NCI-H446 treated with DMSO at 0.1 percent for 48 hours (cell line): ENCODE measurements at places on chromosomes 16 and 17.

- peak; percentile 31 for DNase-seq
Measured at GRCh38 chr17:71084219-71084618, 914.9 kb downstream of the KCNJ2 start.

- DNase-seq: no peak
Measured at GRCh38 chr16:71930013-71930563, 34.8 kb downstream of the IST1 start.

- DNase-seq: no peak
Measured at GRCh38 chr17:71830866-71831265, 290.0 kb upstream of the SOX9 start.

DNA sequence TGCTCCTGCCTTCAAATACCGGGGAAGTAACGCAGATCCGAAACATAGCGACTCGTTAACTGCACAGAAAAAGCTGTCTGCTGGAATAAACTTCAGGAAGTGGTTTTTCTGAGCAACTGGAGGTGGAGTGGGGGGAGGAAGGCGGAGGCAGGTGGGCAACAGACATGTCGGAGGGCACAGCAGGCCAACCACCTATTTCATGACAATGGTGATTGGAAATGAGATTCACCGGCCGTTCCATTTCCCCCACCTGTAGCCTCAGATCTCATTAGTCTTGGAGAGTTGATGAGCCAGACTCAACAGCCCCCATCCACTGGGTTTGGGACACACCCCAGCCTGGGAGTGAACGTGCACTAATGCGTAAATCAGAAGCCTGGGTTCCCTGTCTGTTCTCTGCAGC lies 7.7 kb upstream of the PECAM1 start:
- DNase-seq: no peak

DNA sequence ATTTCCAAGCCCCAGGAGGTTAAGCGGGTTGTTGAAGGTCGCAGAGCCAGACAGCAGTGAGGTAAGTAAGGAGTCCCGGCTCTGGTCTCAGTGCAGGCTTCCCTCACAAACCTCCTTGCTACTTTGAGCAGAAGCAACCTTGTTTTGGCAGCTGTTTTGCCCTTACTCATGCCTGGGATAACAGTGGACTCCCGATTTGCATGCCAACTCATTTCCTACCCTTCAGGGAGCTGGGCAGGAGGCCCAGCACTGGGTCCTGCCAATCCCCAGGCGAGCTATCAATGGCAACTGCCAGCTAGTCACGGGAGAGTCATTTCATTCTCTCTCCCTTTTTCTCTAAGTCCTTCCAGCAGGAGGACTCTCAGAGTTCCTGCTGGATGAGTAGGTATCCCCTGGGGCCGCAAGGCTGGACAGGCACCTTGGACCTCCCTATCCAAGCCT lies 72.0 kb upstream of the KSR1 start:
- peak; percentile 83 for DNase-seq

GRCh38 chr16:50121721-50122445 lies 31.2 kb upstream of the TENT4B start:
- no peak for DNase-seq

- DNase-seq: no peak
Measured at GRCh38 chr16:20191566-20191965, 117.9 kb upstream of the GPR139 start.

DNA sequence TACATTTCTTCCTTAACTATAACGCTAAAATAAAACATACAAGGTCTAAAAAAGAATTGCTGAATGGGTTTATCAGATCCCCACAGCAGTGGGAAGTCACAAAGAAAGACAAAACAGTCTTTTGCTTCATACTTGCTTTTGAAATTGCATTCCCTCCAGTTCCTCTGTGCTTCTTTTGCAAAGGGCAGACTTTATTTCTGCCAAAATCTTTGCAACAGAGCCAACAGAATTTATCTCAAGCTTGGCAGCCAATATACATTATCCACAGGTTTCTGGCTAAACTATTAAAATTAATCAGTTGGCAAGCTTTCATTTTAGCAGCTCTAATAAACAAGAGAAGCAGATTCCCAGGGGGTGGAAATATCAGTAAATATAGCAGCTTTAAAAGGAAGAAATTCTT lies 378.9 kb upstream of the CA10 start:
- peak; percentile 37 for DNase-seq

GRCh38 chr16:30603945-30604315 lies 6.3 kb downstream of the ZNF689 start:
- no peak for DNase-seq

GRCh38 chr17:8273884-8274444 lies 14.5 kb upstream of the RANGRF start:
- DNase-seq: no peak

- no peak for DNase-seq
Measured at GRCh38 chr16:19044769-19045168, 22.6 kb upstream of the COQ7 start.

DNA sequence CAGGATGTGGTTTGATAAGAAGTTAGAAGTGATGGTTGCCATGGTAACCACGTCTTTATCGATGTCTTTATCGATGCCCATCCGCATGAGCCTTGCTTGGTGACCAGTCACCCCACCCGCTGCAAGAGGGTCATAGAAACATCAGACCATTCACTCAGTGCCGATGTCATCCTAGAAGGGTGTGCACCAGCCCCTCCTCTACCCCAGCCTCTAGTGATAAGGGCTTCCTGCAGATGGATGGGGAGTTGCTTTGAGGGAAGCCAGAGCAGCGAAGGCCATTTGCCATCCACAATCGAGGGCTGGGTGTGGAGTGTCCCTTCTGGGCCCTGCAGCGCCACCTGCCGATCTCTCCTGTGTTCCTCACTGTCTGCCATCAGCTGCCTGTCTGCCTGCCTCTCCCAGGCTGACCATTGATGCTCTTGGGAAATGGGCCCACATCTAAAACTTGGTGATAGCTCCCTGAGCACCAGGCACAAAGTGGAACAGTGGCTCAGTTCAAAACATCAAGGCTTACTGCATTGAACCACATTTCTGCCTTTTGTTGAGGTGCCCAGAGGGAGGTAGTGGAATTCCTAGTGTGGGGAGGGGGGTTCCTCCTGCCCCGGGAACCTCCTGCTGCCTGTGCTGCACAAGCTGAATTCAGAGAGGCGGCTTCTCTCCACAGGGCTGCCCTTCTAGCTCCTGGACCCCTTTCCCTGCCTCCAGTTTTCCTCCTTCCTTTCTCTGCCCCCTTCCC lies 8.9 kb downstream of the CALB2 start:
- DNase-seq: no peak

DNA sequence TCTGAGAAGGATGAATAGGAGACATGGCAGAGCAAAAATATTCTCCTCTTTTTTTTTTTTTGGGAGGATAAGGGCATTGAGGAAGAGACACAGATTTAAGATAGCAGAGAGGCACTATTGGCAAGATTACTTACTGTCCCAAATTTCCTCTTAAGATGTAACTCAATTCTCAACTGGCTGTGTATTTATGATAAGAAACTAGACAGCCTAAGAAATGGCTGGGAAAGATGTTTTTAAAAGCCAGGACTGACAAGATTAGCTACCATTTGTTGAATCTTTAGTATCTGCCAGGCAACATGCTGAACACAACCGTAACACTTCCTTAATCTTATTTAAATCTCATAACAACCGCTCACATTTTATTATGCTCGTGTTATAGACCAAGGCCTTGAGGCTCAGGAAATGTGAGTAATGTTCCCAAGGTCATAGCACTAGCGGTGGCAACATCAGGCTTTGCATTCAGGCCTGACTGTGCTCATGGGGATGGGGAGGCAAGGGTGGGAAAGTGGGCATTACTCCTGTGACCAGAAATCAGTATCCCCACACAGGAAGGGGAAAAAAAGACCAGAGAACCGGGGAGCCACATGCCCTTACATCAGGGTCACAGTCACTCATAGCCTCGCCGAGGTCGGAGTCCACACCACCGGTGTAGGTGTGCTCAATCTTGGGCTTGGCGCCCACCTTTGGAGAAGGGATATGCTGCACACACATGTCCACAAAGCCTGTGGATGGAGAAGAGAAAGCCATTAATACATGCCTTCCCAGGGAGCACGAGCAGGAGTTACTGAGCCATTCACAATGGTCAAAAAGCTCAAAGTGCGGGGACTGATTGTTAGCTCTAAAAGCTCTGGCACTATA lies 15.6 kb downstream of the HIGD1B start:
- DNase-seq: no peak

DNA sequence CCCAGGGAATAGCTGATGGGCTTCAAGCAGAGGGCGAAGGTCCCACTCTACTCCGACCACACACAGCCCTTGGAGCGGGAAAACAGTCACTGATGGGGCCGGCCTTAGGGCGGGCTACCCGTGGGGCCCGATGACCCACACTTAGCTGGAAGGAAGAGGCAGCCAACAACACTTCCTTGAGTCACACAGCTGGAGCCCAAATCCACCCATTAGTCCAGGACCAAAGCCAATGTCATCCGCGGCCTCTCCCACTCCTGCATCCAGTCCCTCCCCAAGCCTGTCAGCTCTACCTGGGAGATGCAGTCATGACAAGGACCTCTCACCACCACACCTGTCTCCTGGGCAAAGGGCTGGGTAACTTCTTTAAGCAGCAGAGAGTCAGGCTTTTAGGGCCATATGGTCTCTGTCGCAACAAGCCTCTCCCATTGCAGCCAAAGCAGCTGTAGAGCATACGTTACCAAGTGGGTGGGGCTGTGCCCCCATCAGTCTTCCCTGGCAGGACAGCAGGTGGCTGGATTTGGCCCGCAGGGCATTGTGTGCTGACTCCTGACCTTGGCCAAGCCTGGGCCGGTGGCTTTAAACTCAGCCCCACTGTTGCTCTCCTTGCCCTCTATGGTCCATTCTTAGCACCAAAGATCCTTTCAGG lies 110.7 kb downstream of the SOCS1 start:
- no peak for DNase-seq

DNA sequence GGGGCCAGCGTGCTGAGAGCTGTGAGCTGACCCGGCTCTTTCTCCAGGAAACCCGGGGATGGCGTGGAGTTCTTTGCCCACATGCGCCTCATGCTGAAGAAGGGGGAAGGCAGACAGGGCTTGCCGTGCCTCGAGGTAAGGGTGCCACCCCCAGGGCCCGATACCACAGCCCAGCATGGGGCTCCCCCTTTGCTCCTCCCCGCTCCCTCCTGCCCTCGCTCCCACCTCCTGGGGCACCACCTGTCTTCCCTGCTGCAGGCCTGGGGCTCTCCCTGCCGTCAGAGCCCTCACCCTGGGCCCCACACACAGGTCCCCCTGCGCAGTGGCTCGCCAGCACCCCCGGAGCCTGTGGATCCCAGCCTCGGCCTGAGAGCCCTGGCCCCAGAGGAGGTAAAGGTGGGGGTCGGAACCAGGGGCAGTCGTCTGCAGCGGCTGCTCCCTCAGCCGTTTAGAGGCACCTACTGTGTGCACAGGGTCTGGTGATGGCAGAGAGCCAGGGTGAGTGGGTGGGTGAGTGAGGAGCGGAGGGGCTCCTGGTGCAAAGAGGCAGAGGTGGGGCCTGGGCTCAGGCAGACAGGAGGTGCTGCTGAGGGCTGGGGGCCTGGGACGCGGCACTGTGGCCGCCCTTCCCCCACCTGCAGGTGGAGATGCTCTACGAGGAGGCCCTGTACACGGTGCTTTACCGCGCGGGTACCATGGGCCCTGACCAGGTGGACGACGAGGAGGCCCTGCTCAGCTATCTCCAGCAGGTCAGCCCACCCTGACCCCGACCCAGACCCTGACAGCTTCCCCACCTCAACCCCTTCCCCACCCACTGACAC lies 5.6 kb downstream of the BAIAP3 start:
- DNase-seq: no peak

GRCh38 chr17:79562192-79562930 lies 48.5 kb downstream of the RBFOX3 start:
- no peak for DNase-seq

DNA sequence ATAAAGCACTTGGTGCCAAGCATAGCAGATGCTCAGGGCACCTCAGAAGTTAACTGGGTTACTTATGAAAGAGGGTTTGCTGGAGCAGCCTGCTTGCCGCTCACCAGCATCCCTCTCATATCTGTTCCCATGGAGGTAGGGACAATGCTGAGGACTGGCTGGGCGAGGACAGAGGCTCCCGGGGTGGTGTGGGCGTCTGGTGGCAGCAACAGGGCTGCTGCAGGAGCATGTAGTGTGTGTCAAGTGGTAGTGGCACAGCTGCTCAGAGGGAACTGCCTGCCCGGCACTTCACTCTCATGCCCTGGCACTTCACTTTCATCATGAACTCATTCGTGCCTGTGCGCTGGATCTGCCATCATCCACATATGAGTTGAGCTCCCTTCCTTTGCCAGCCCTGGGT lies 26.9 kb upstream of the ZNHIT3 start:
- no peak for DNase-seq

DNA sequence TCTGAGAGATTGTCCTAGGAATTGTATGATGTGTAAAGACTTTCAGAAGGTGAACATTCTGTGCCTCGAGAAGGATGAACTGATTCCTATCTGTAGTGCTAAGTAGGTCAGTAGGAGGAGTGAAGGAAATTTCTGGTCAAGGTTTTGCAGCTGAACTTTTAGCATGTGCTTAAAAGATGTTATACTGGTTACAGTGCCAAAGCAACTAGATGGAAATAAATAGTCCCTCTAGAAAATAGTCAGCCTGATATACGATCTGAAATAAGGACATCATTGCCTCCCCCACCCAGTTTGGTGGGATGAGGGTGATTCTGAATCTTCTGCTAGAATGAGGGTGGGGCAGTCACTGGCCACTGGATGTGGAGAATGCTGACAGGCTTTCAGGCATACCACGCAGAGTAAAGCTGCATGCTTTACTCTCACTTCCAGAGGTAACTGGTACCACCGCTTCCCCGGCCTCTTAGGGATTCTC lies 57.2 kb upstream of the VPS4A start:
- DNase-seq: no peak

DNA sequence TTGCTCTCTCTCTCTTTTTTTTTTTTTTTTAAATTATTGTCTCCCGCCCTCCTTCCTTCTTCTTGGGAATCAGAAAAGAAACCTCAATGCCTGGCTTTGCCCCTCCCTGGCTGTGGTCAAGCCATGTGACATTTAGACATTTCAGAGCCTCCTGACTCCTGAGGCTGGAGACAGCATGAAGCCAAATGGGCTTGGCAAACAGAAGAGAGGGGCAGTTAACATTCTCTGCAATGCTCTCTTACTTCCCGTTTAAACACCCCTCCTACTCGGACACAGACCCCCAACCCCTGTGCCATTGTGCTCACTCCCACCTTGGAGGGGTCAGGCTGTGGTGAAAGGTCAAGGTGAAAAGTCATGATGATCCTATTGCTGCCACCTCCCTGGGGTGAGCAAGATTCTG lies 14.7 kb upstream of the MEOX1 start:
- no peak for DNase-seq

DNA sequence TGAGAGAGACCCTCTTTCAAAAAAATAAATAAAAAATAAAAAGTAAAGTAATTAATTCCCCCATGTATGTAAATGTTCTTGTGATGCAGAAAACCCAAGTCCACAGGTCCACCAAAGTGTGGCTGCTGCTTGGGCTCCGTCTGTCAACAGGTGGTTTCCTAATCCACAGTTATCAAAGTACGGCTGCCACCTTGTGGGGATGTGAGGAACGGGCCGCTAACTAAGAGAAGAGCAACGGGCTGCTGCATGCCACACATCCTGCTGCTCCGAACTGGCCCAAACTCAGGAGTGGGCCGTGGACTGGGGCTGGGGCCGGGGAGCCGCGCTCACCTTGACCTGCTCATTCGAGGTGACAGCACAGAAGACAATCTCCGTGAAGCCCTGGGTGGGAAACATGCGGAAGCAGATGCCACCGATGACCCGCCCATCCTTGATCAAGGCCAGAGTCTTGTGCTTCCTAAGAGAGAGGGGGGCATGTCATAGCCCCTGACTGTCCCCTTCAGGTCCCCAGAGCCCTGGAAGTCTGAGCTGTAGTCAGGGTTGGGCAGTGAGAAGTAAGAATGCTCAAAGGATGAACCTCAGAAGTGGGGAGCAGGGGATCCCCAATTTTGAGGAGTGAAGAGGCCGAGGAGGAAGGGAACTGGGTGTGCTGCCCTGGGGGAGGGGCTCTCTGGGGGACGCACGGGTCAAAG lies 4.3 kb downstream of the KAT2A start:
- DNase-seq: peak; percentile 27
